ENCODE measurements at places on chromosomes 7 and 10.

DNA sequence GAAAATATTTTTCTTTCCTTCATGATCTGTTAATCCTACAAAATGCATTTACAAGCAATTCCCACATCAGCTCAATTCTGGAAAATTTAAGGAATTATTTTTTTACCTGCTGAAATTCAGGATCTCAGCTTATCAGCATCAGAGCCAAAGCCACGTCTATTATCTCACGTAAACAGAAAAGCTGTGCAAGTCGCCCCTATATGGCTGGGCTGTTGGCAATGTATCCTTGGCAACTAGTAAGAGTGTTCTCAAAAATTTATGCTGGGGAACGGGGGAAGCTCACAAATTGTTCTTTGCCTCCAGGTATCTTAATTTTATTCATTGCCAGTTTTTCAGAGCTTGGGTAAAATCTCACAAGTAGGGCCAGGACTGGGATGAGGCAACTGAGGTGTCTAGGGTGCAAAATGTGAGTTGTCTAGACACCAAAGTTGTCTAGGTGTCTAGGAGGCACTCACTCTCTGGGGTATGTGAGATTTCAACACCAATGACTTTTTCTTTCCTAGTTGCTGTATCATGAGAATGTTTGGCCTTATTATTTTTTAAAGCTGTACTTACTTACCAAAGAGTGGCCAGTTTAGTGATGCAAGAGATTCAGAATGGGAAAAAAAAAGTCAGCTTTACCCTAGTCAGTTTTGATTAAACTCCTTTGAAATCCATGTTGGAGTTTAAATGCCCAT lies 5.1 kb downstream of the GSTO2 start:
- no peak for DNase-seq

GRCh38 chr10:124860426-124860825 lies 58.8 kb downstream of the ABRAXAS2 start:
- no peak for DNase-seq

GRCh38 chr10:12412666-12413368 lies 63.5 kb downstream of the CAMK1D start:
- DNase-seq: no peak

DNA sequence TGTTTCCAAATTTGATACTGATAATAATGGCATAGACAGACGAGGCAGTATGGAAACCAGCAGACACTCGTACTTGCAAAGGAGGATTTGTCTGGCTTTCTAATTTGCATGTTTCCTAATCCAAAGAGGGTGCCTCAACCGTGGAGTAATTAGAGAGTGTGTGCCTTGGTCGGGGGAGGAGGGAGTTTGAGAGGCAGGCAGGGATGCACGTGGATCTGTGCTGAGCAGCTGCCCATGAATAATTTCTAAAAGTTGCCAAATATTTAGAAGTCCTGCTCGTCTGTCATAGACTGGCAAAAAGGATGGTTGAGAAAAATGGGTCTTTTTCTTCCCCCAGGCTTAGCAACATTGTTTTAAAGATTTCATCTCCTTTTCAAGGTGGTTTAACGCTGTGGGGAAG lies 69.4 kb downstream of the PTPRE start:
- peak; percentile 55 for DNase-seq

- DNase-seq: no peak
Measured at GRCh38 chr10:71396084-71396710, 523 bp upstream of the CDH23 start.

DNA sequence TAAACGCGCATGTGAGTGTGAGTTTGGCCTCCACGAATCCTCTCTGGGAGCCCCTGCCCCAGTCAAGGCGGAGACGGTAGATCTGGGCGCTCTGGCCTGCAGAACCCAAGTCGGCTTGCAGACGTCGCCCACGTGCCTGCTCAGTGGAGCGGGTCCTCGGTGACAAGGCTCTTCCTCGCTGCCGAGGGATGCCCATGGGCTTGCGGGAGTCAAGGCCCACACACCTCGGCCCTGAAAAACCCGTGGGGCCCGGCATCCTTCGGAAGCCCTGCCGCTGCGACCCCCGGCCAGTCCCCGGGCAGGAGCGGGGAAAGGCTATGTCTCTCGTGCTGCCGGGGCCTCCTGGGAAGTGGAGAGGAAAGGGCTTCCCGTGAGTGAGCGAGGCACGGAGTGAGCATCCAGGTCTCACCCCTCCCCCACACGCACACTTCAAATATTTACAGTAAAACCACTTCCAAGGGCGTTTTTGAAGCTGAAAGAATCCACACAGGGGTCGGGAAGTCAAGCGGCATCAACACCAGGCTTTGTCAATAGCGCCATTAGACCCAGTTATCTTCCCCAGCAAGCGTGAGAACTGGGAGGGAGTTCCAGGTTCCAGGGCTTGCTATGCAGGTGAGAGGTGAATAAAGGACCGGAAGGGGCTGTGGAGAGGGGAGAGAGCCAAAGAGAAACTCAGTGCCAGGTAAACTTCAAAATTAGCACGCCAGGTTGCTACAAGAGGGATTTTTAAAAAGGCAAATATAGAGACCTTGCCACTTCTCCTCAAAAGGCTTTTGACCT lies 1.1 kb upstream of the MNX1 start:
- DNase-seq: no peak

DNA sequence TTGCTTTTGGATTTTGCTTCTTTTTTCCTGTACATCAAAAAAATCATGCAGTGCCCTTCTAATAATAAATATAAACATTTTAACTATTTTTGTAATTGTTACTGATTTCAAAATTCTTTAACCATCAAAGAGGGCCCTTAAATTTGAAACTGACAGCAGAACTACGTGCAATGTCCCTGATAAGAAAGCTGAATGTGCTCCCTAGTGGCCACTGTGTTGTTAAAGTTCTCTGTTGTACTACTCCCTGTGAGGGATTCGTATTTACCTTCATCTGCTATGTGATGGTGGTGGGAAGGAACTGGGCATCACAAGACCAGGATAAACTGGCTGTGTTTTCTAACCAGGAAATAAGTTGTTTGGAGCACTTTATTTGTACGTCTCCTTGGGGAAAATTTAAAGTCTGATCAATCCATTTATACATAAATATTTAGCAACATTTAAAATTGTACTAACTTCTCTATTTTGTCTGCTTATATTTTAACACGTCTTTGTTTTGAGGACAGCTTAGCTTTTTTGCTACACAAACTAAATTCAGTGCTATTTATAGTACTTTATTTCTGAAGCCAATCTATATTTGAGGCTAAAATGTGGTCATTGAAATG lies 322.4 kb downstream of the HGF start:
- peak; percentile 26 for DNase-seq
